ENCODE measurements at places on chromosomes 6 and 20. TPM values are rescaled to one million over a fixed set of nuclear protein-coding genes. Genes with fewer than 3 reads are reported as not detected.
A peak's percentile ranks its signal among the peaks of the same experiment; 100 is the strongest.

- DNase-seq: no peak
These were observed 41.4 kb downstream of the DTNBP1 start for GRCh38 chr6:15621203-15622044.

GRCh38 chr20:58850693-58851174 is at the start of gene GNAS-AS1:
Gene GNAS-AS1 (minus strand): TSS chr20:58850902.
- DNase-seq: peak; percentile 55

DNA sequence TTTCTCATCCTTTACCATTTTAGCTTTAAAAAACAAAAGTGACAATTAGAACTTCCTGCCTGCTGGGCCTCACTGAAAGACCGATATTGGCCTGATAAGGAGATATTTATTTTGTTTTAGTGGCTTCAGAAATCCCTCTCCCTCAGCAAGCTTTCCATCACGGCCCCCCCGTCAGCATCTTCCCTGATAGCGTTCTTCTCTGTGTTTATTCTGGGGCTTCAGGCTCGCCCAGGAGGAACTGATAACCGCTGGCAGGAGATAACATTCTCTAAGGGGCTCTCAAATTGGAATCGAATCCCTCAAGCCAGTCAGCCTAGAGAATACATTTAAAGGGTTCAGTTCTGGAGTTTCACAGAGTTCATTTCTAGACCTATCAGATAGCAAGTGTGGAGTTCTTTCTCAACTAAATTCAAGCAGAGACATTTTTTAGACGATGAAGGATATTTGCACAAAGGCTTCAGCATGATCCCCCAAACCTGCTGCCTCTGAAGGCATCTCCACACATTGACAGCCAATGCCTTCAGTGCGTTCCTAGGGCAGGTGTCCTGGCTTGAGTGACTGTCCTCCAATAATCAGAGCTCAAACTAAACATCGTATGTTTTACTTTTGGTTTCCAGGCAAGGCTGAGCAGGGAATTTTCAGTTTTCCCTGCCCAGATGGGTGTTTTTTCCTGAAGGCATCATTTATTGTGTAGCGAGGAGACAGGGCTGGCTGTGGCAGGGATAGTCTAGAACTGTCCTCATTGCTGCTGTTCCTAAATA is 17.0 kb downstream of the PRDM1 start:
- DNase-seq: no peak

SNAP25 gene
- total RNA-seq: 3.5 TPM

JPH2 gene
- total RNA-seq: 11.3 TPM

- no peak for DNase-seq
These were observed 26.3 kb upstream of the ZFP64 start for GRCh38 chr20:52217689-52218395.

DNA sequence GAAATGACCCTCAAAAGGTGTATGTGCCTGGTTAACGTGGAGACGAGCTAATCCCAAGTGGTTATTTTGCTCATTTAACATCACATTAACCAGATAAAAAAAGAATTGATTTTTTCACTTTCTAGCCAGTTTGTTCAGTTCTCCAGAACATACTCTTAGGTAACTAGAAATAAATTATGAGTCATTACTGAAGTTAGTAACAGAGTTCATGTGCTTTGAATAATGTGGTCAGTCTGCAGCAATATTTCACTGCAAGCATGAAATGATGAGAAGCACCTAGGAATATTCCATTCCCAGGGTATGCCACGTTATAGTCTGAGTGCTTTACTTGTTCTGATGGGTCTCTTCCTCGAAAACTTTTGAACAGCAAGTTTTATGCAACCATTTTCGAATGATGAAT is 138.3 kb upstream of the INSM1 start:
- DNase-seq: no peak

PRKN gene
- total RNA-seq: 5.2 TPM

DNA sequence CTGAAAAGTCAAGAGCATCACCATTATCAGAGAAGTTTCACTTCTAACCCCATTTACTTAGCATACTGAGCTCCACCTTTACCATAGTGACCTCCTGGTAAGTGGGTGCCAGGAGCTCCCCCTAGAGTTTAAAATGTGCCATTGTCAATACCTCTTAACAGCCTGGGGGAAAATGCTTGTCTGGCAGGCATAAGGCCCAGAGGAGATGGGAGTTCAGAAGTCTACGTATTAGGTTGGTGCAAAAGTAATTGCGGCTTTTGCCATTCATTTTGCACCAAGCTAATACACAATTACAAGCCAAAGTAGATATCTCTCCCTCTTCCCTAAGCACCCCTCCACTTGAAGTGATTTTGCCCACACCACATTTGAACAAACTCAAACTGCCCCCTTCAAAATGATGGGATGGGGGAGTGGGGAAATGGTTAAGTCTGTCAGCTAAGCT is 919.0 kb downstream of the KIF16B start:
- DNase-seq: no peak

- DNase-seq: peak; percentile 14
These were observed 1088.2 kb upstream of the CITED2 start for GRCh38 chr6:140462453-140463311.

SCRT2 gene
- not detected for total RNA-seq

PPP1R16B gene
- total RNA-seq: 1.9 TPM

NFKBIE gene
- total RNA-seq: 7.2 TPM
